ENCODE measurements at places on chromosomes 16 and 17.

- no peak for DNase-seq
Measured at GRCh38 chr17:17921192-17922069, 50.8 kb downstream of the TOM1L2 start.

- DNase-seq: no peak
Measured at GRCh38 chr16:47644661-47645060, 183.5 kb downstream of the PHKB start.

- no peak for DNase-seq
Measured at GRCh38 chr16:22397464-22397863, 23.0 kb upstream of the CDR2 start.

GRCh38 chr17:13984956-13985355 lies 84.3 kb upstream of the COX10 start:
- DNase-seq: no peak

GRCh38 chr16:87556941-87557459 lies 45.3 kb upstream of the JPH3 start:
- DNase-seq: no peak

DNA sequence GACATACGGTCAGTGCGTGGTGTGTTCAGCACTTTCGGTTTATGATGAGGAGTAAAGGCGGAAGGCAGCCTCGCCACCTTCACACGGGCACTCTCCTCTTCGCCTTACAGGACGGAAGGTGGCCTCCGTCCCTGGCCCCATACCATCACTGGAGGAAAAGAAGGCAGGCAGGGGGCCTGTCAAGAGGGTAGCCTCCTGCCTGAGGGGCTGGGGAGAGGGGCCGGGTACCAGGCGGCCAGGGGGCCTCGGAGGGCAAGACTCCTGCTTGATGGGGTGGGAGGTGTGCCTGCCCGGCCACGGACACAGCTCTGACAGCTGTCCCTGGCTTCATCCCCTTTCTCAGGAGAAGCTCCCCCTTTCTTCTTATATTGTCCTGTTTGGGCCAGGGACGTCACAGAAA lies 15.6 kb upstream of the SLC38A8 start:
- no peak for DNase-seq

GRCh38 chr16:56352351-56353053 lies 72.8 kb downstream of the AMFR start:
- DNase-seq: no peak

GRCh38 chr17:16911141-16911937 lies 60.6 kb downstream of the TNFRSF13B start:
- DNase-seq: peak; percentile 32

DNA sequence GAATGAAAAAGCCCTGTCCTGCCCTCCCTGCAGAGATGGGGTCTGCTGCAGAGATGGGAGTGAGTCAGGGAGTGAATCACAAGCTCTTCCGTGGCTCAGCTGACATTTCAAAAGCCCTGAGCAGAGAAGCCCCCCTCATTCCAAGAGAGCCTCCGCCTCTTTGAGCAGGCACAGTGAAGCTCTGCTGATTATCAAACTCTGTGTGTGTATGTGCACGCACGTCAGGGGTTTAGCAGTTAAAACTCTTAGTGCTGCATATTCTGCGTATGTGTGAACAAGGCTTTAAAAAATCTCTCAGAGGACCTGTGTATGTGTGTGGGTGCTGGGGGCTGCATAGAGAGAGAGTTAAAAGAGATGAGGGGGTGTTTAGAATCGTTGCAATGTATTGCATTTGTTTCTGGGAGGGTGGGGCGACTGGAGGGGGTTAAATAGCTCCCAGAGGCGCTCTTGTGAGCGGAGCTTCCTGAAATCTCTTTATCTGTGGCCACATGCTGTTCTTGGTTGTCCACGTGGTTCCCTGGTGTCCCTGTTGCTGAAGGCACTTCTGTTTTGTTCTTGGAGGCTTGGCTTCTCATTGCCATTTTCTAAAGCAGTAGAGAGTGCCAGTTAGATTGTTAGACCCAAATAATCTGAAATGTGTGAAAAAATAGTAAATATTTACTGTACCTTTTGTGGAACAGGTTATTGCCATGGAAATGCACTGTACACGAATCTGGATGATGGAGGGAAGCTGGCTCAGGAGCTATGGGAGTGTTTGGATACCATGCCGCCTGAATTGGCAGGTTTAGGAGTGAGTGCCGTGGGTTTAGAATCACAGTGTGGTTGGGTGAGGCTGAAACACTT lies 116.6 kb downstream of the PRKCB start:
- DNase-seq: peak; percentile 60

DNA sequence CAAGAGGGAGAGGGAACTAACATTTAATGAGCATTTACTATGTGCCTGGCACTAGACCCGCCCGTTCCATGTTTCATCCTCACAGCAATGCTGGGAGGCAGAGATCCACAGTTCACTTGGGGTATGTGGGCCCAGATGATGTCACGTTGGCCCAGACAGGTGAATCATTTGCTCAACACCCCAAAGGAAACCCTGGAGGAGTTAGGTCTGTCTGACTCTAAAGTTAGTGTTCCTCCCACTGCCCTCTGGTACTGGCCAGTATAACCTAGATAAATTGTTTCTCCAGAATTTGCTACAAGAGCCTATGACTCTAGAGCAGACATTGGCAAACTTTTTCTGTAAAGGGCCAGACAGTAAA lies 164.6 kb downstream of the VPS53 start:
- DNase-seq: no peak

DNA sequence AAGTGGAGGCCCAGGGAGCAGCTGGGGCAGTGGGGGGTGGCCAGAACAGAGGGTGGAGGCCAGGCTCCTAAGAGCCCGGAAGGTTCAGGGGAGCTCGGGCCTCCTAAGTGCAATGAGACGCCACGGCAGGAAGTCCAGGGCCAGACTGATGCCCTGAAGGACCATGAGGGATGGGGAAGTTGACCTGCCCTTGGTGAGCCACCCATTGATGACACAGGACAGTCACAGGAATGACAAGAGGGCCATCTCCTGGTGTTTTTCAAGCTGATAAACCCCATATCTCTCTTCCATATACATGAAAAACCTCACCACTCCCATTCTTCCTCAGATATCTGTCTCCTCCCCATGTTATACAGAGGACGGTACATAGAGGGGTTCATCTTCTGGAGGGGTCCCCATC lies 5.8 kb upstream of the MRPL58 start:
- DNase-seq: no peak

DNA sequence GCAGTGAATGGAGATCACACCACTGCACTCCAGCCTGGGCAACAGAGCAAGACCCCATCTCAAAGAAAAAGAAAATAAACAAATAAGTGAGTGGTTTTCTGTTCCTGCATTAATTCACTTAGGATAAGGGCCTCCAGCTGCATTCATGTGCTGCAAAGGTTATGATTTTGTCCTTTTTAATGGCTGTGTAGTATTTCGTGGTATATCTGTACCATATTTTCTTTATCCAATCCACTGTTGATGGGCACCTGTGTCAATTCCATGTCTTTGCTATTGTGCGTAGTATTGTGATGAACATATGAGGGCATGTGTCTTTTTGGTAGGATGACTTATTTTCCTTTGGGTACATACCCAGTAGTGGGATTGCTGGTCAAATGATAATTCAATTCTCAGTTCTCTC lies 33.9 kb downstream of the SLC5A11 start:
- DNase-seq: no peak

DNA sequence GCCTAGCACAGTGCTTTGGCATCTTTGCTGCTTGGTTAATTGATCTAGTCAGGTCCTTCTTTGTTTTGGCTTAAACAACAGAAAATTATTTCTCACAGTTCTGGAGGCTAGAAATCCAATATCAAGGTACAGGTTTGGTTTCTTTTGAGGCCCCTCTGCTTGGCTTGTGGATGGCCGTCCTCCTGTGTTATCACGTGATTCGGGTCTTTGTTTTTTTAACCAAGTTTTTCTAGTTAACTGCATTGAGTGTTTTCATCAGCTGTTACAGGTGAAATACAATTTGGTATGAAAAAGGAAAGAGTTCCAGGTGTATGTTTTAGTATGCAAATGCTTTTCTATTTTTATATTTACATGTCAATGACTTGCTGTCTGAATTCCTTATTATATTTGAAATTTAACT lies 2.8 kb downstream of the NLK start:
- no peak for DNase-seq

DNA sequence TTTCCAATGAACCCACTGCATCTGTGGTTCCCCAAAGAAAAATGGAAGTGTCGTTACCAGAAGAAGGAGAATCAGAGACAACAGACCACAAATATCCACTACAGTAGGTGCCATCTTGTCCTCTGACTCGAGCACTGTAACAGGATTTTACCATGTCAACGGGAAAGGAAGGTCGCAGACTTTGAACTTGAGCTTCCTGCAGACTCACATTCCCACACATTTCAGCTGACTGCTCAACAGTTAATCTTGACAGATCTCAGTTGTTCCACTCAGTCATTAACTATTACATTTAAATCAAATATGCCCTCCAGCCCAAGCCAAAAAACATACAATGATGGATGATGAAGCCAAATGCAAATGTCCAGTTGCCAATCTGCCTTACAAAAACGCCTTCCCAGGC lies 37.0 kb downstream of the GAS7 start:
- no peak for DNase-seq

GRCh38 chr16:988471-989353 lies 7.1 kb downstream of the SOX8 start:
- no peak for DNase-seq

DNA sequence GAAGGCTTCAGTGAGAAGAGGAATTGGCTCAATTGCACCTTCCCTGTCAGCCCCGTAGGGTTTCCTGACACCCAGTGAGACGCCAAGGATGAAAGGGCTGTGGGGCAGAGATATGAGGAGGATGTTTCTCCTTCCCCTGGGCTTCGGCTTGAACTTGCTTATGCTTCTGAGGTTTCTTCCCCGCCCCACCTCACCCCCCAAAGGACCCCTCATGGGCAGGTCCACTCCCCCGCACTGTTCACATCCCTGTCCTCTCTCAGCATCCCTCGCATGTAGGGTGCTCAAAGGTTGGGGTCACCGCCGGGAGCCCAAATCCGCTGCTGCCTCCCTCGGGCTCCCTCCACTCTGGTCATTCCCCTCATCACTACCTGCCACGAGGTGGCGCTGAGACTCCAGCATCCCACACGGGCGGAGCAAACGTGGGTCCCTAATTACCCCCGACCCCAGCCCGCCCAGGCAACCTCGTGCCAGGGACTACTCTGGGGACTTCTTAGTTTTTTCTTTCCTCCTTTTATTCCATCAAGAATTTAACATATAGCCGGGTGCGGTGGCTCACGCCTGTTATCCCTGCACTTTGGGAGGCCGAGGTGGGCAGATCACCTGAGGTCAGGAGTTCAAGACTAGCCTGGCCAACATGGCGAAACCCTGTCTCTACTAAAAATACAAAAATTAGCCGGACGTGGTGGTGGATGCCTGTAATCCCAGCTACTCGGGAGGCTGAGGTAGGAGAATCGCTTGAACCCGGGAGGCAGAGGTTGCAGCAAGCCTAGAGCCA lies 3.3 kb upstream of the TRARG1 start:
- DNase-seq: peak; percentile 79

- no peak for DNase-seq
Measured at GRCh38 chr16:81500833-81501521, 56.4 kb downstream of the CMIP start.

- no peak for DNase-seq
Measured at GRCh38 chr17:57945996-57946797, 9.0 kb downstream of the CUEDC1 start.

DNA sequence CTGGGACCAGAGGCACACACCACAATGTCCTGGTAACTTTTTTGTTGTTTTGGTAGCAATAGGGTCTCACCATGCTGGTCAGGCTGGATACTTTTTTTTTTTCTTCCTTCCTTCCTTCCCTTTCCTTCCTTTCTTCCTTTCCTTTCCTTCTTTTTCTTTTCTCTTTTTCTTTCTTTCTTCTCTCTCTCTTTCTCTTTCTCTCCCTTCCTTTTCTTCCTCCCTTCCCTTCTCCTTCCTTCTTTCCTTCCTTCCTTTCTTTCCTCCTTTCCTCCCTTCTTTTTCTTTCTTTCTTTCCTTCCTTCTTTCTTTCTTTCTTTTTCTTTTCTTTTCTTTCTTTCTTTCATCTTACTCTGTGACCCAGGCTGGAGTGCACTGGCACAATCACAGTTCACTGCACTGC lies 18.4 kb upstream of the ULK2 start:
- no peak for DNase-seq

DNA sequence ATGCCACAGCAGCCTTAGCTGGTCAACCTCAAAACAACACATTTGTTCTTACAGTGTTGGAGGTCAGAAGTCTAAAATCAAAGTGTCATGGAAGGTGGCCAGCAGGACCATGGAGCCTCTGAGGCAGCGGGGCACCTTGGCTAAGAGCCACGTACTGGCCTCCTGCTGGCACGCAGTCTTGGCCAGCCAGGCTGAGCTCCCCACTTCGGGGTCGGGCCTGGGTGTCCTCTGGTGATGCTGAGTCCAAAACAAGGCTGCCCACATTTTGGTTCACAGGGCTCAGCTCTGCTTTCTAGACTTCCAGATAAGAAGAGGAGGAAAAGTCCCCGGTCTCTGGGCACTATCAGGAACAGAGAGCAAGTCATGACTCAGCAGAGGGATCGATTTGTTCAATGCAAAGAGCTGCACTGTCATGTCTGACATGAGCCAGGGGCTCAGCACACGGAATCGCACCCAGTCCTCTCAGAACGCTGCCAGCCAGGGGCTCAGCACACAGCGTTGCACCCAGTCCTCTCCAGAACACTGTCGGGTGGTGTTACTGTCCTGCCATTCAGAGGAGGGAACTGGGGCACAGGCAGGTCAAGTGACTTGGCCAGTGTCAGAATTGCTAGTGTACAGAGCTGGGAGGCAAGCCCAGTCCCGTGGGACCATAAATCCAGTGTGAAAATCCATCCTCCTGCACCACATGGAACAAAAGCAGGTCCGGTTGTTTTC lies 2.5 kb downstream of the LGALS9 start:
- DNase-seq: no peak

GRCh38 chr17:19703828-19704613 lies 12.4 kb downstream of the SLC47A2 start:
- no peak for DNase-seq

DNA sequence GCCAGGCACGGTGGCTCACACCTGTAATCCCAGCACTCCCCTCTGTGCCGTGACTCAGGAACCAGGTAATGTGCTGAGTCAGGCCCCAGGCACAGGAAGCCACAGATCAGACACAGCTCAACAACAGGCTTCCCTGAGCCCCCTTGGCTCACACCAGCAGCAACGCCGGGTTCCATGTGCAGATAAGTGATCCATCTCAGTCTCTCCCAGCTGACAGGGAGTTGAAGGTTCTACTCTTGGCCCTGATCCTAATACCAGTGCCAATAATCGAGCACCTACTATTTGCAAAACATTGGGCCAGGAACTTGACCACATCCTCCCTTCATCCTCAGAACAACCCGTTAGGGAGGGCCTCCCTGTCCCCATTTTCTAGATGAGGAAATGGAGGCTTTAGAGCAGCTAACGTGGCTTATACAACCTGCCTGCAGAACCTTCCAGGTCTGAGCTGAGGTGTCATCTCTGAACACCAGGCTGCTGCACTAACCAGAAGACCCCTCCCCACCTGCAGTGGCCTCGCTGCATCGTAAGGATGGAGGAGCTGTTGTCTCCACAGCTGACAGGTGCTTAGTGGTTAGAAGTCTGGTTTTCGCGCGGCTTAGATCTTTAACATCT lies 64.8 kb upstream of the AMZ2 start:
- DNase-seq: peak; percentile 82
